ENCODE measurements at places on chromosomes 12 and 14.

GRCh38 chr12:19836056-19836455 is 396.8 kb downstream of the AEBP2 start:
- DNase-seq = no peak

- DNase-seq = no peak
Observed at GRCh38 chr12:47896633-47897032, 8.2 kb downstream of the VDR start.

GRCh38 chr12:72974954-72975555 is 702.9 kb downstream of the TRHDE start:
- no peak for DNase-seq

- no peak for DNase-seq
Observed at GRCh38 chr14:35927727-35928126, 101.6 kb downstream of the BRMS1L start.

DNA sequence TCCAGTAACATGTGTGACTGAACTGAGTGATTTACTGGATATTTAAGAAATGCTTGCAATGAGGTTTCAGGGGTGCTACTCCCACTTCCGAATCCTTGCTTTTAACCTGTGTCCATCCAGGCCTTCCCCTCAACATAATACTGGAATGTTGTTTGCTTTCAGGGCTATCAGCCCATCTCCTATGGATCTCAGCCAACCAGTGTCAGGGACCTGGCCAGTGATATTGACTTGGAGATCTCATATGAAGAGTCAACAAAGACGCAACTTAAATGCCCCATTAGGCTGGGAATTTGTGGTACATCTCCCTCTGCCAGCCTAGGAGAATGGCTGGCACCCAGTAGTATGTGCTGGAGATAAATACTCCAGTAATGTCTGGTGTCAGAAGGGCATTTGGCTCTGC is 889 bp upstream of the IFT43 start:
- no peak for DNase-seq

DNA sequence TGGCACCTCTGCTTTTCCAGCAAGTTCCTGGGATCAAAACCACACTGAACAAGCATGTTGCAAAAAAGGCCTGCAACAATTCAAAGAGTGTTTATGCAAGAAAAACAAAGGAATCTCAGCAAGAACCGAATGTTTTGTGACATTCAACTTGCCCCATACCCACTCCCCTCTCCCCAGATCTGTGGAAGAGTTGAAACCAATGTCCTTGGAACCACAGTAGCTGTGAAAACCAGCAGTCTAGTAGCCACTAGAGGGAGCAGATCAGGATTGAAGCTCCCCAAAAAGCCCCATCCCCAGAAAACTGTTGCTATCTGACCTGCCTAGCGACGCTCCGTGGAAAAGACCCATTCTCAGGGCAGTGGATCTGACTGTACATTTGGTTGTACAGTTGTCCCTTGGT is 27.1 kb downstream of the PRKAB1 start:
- DNase-seq = no peak

- no peak for DNase-seq
Observed at GRCh38 chr12:77354766-77355362, 289.5 kb upstream of the E2F7 start.

GRCh38 chr12:131194166-131194565 is 240.5 kb downstream of the ADGRD1 start:
- DNase-seq = no peak

DNA sequence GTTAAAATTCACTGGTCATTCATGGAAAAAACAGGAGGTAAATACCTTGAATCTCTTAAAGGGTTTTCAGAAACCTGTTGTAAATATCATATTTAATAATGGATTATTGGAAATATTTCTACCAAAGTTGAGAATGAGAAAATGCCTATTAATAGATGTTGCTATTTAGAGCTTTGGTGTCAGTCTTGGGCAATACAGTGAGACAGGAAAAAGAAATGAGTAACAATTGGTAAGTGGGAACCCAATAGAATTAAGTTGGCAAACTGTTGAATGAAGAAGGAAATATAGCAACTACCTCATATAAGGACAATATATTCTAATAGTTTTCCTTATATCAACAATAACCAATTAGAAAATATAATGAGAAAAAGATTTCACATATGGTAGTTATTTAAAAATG is 78.0 kb downstream of the ATF7IP start:
- DNase-seq = no peak

GRCh38 chr14:54665946-54666345 is 99.0 kb downstream of the SAMD4A start:
- no peak for DNase-seq

GRCh38 chr14:50308363-50308915 is 3.6 kb downstream of the L2HGDH start:
- DNase-seq = no peak

DNA sequence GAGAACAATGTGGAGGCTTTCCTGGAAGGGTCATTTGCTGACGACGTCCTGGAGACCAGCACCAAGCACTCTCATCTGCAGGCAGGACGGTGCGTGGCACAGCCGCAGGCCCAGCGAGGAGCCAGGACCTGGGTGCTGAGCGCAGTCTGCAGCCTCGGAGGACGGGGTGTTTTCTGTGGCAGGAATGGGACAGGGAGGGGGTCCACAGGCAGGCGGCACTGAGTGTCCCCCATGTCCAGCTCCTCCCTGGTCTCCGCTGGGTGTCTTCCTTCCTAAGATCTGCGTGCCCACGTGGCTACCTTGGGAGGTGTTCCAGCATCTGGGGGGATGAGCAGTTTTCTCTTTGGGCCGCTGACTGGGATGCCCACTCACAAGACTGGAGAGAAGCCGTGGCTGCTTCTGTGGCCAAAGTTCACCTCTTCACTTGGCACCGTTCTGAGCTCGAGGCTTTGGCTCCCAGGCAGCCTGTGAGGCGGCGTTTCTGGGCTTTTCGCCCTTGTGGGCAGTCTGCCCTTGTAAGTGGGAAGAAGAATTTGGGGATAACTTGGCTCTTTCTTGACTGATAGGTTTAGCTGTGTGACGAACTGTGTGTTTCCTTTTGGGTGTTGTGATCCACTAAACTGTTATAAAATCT is 72.2 kb downstream of the NOC4L start:
- DNase-seq = no peak

GRCh38 chr12:40375076-40375475 is 150.3 kb downstream of the LRRK2 start:
- no peak for DNase-seq

DNA sequence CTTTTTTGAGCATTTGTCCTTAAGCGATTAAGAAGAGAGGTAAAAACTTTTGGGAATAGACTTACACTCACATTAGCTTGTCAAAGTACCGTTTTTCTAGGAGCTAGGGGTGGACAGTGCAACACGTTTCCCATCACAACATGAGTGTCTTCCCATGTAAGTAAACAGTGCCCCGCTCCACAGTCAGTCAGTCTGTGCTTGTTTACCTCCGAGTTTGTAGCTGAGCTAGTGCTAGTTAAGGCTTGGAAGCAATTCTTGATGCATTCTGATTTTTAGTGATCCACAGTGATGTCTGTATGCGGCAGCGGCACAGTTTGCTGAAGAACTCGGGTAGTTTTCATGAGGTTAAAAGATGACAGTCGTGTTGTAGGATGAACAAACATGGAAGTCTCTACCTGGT is 941 bp downstream of the ZDHHC17 start:
- DNase-seq = no peak

- DNase-seq = no peak
Observed at GRCh38 chr12:124745465-124745890, 118.2 kb downstream of the SCARB1 start.

GRCh38 chr14:106657460-106657859 is 1131.1 kb downstream of the TMEM121 start:
- no peak for DNase-seq

- DNase-seq = peak; percentile 82
Observed at GRCh38 chr12:121789800-121790728, 3.4 kb downstream of the RHOF start.

DNA sequence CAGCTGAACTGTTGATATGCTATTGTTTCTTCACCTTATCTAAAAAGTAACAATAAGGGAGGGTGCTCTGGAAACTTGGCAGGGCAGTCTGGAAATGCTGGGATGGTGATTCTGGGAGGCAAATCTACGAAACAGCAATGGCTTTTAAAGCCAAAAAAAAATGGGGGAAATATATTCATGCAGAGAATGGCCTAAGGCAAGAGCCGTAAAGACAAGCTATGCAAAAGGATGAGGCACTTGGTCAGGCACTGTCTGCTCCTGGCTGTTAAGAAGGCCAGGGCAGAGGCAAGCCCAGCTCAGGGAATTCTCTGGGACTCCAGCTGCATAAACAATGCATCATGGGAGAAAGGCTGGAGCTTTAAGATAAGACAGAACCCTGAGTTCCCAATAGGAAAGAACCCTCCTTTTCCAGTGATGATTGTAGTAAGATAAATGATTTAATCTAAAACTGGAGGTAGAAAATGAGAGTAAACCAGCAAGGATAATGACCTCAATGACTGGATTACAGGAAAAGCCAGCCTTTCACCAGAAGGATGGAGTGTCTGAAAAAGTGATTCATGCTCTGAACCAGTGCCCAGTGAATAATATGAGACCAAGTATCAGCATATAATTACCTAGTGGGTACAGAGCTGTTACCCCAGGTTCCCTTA is 46.0 kb downstream of the ITPR2 start:
- no peak for DNase-seq

DNA sequence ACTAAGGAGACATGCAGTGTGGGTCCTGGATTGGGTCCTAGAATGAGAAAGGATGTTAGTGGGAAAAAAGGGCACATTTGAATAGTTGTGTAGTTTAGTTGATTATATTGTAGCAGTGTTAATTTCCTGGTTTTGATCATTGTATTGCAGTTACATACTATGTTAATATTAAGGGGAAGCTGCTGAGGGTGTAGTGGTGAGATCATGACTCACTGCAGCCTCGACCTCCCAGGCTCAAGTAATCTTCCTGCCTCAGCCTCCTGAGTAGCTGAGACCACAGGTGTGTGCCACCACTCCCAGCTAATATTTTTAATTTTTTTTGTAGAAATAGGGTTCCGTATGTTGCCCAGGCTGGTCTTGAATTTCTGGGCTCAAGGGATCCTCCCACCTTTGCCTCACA is 21.7 kb downstream of the BORCS5 start:
- no peak for DNase-seq

GRCh38 chr12:51008329-51009055 is 17.7 kb downstream of the SLC11A2 start:
- DNase-seq = no peak

- no peak for DNase-seq
Observed at GRCh38 chr14:91383439-91383838, 34.2 kb downstream of the CCDC88C start.

GRCh38 chr12:46556819-46557524 is 184.4 kb upstream of the SLC38A2 start:
- DNase-seq = no peak

- no peak for DNase-seq
Observed at GRCh38 chr12:64544371-64545080, 65.8 kb upstream of the RASSF3 start.

DNA sequence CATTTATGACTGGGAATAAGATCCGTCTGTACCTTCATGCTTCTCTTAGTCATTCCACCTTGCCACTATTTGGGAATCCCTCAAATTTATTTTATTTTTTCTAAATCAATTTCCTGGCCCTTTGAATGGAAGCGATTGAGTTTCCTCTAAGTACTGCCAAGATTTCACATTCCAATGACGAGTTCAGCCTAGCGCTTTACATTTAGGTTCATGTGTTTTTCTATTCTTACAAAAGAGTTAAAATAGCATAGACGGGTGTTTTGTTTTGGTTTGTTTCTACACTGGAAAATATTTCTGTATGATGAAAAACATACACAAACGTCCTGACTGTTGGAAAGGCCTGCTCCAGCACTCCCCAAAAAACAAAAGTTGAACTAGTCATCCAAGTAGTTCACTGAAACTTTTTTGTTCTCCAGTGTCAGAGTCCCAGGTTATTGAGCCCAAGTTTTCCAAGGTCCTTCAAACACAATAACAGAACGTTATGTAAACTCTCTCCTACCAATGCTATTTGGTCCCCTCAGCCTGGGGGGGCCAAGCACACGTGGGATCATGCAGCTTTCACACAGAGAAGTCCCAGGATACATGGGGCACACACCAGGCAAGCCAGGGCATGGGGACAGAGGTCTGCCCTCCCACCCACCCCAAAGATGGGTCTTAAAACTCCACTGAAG is 74.8 kb upstream of the FOXN3 start:
- no peak for DNase-seq

DNA sequence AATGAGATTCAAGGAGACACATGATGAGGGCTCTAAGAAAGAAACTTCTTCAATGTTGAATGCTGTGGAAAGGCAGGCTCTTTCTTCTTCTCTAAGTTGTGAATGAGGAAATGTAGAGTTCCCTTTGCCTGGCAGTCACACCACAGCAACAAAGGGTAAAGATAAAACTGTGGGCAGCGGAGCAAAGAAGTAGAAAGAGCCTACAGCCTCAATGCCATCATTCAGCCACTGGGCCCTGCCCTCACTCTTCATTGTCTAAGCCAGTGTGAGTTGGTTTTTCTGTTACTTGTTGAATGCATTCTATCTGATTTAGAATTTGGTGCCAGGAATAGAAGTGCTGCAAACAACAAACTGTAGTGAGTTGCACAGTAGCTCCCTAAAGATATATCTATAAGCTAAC is 12.2 kb downstream of the SDR9C7 start:
- no peak for DNase-seq

DNA sequence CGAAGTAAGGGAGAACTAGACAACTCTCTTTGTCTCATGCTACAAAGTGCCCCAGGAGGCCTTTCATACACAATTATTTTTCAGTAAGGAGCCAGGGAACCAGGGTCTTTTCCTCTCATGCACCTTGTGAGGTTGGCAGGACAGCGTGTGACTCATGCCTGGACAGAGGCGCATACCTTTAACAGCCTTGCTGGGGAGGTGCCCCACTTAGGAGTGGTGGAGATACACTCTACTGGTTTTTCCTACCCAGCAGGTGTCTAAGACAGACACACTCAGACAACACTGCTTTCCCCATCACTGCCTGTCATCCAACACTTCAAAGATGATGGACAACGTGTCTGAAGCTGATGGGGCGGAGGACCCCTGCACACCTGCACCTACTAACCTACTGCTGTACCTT is 49.1 kb downstream of the B4GALNT3 start:
- no peak for DNase-seq

DNA sequence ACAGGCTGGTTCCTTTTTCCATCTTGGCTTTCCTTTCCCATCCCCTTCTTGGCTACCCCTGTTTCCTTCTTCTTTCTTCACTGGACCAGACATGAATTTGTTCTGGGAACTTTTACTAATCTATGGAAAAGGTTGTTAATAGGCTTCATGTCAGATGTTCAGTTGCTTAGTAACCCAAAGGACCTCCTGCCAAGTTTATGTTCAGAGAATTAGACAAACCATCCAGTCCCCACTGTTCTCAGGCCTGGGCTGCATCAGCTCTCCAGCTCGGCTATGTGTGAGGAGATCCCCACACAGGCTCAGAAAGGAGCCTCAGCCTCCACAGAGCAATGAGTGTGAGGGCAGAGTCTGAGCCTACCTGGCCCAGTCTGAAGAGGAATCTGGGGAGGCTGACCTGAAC is 78.0 kb downstream of the AKAP6 start:
- no peak for DNase-seq

GRCh38 chr12:46847001-46847400 is 21.2 kb upstream of the SLC38A4 start:
- no peak for DNase-seq

GRCh38 chr14:104436047-104436591 is 143.4 kb upstream of the C14orf180 start:
- DNase-seq = no peak

- no peak for DNase-seq
Observed at GRCh38 chr14:76784266-76784874, 23.1 kb downstream of the VASH1 start.

- peak; percentile 37 for DNase-seq
Observed at GRCh38 chr12:109597795-109598427, 24.3 kb downstream of the MVK start.
